ENCODE measurements at places on chromosomes 5 and 9.

- DNase-seq, result no peak
These were observed 214.9 kb upstream of the WWC1 start for GRCh38 chr5:168076561-168076991.

GRCh38 chr9:38004809-38005560 is 64.0 kb downstream of the SHB start:
- no peak for DNase-seq

- no peak for DNase-seq
These were observed 43.3 kb downstream of the ANKRD33B start for GRCh38 chr5:10607023-10607665.

GRCh38 chr9:130837002-130837511 is 2.0 kb downstream of the ABL1 start:
- DNase-seq, result no peak

- peak; percentile 70 for DNase-seq
These were observed 118.0 kb downstream of the ESM1 start for GRCh38 chr5:54867310-54867944.

DNA sequence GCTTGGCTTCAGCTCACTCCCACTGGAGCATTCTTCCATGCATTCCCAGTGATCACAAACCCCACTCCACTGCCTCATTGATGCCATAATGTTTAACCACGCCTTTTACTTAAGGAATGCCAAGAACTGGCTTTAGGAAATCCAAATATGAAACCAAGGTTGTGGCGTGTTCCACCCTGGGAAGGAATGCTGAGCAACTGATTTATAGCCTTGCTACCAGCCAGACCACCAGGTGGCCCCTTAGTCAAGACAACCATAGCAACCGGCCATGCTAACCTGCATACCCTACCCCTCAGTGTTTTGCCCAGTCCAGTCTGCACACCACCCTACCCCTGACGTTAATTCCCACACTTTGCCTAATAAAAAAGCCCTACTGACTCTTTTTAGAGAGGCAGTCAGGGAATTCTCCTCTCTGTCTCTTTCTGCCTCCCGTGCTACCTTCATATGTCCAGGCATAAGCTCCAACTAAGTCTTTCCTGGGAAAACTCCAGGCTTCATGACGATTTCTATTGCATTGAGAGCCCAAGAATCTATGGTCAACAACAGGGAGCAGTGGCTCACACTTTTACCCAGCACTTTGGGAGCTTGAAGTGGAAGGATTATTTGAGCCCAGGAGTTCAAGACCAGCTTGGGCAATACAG is 27.0 kb upstream of the PRRC2B start:
- no peak for DNase-seq

DNA sequence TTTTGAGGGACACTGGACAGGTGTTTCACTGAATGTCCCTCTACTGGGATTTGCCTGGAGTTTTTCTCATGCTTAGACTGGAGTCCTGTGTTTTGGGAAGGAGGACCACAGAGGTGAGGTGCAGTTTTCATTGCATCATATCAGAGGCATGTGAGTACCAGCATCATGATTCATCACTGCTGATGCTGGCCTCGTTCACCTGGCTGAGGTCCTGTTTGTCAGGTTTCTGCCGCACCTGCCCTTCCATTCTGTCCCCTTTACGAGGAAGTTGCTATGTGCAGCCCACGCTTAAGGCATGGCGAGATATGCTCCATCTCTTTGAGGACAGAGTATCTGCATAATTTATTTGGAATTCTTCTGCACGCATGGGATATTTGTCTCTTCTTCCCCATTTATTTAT is 162.1 kb downstream of the TENT4A start:
- no peak for DNase-seq
